ENCODE measurements at places on chromosomes 16 and 17.
A peak's percentile ranks its signal among the peaks of the same experiment; 100 is the strongest.

DNA sequence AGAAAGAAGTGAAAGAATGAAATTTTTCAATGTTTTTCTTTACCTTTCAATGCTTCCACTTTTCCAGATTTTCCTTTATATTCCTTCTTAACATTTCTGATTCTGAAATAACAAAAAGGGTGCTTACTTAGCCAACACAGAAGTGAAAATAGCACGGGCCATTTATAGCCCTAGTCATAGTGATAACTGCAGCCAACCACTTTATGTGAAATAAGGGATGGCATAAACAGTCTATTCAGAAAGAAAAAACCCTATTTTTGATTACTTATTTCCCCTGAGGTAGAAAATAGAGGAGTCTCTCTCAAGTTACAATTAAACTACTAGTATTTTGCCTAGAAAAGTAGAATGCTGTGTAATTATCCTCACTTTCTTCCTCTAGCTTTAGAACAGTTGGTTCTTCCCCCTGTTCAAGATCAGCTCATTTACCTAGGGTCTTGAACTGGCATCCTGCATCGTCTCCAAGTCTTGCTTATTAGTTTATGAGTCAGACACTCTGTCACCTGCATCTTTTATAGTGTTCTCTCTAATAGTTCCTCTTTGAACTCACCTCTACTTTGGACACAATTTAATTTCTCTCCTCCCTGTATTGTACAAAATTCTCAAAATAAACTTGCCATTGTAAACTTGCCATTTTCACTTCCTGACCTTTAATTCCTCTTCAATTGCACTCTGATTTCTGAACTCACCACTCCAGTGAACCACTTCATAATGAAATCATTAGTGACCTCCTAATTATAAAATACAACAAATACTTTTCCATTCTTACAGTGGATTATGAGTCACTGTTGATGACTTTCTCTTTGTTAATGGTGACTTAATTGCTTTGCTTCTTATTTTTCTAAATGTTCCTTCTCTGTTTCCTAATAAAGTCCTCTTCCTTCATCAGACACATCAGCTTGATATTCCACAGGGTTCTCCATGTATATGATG lies 23.6 kb downstream of the ABCA6 start:
- no peak for DNase-seq

- no peak for DNase-seq
Measured at GRCh38 chr16:29318037-29318436, 88.5 kb downstream of the NPIPB11 start.

GRCh38 chr16:11328172-11329070 lies 16.8 kb upstream of the RMI2 start:
- peak; percentile 22 for DNase-seq

DNA sequence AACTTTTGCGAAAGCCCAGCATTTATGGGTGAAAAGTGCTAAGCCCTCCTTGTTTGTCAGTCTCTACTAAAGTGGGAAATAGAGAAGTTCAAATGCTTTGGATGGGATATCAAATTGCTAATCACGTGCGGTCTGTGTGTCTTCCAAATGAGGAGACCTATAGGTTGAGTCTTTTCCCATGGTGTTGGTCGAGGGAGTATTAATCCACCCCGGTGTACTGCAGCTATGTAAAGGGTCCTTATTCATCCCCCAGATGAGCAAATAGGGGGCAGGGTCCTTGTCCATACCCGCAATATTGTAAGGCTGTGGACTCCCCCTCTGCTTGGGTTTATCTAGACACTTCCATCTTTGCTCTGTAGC lies 14.6 kb downstream of the KIAA0513 start:
- peak; percentile 58 for DNase-seq

- no peak for DNase-seq
Measured at GRCh38 chr16:23172994-23173393, 9.6 kb upstream of the SCNN1G start.

DNA sequence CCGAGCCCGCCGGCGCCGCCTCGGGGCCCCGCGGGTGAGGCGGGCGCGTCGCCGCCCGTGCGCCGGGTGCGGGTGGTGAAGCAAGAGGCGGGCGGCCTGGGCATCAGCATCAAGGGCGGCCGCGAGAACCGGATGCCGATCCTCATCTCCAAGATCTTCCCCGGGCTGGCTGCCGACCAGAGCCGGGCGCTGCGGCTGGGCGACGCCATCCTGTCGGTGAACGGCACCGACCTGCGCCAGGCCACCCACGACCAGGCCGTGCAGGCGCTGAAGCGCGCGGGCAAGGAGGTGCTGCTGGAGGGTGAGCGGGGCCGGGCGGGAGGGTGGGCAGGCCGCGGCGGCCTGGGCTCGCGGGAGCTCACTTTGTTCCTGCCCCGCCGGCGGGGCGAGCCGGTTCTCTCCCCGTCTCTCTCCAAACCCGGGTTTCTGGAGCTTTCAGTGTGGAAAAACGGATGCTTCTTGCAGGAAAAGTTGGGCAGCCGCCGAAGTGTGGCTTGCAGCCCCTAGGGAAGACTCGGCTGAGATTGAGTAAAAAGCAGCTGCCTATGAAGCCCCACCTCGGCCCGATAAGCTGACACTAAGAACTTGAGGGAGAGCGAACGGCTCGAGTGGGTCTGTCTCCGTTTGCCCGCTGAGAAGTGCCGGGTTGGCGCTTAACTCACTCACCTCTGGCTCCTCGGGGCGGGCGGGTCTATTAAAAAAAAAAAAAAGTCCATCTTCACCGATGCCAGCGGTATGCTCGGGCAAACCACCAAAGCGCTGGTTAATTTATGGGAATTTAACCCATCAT lies 677 bp downstream of the SNTB2 start:
- DNase-seq, result peak; percentile 44

DNA sequence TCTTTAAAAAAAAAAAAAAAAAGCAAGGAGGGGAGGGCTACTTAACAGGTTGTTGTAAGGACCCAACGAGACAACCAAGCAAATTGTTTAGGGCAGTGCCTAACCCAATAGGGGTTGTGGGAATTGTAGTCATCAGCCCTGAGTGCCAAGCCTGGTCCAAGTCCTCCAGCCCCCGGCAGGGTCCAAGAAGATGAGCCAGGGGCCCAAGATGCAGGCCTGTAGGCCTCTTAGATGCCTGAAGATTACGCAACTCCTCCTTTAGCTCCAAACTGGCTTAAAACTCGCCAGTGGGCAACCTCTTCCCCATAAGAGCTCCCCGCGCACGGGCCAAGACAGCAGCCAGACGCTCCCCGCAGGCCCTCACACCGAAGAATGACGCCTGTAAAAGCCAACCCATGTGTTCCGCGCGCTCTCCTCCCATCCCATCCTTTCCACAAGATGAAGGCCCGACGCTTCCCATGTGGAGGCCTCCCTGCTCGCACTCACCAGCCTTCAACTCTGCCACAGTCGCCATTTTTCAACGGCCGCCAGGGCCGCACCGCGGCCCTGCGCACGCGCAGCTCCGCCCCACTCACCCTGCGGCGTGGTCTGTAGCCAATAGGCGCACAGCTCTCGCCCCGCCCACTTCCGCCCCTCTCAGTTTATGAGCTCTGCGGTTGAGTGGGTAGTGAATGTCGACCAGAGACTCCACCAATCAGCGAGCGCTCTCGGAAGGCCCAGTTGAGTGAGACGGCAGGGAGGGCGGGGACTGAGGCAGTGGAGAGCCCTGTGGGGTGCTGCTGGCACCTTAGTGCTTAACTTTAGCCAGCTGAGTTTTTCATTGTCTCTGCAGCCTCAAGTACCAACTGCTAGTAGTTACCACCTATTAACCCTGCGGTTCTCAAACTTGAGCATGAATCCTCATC lies at the start of gene CEP20:
Gene CEP20 (minus strand): TSS at position 532 of the 905 bp plus-strand sequence. CDS start 18 bp downstream, at position 514.
- peak; percentile 99 for DNase-seq

- DNase-seq, result no peak
Measured at GRCh38 chr17:2591040-2591640, 2.3 kb upstream of the PAFAH1B1 start.

DNA sequence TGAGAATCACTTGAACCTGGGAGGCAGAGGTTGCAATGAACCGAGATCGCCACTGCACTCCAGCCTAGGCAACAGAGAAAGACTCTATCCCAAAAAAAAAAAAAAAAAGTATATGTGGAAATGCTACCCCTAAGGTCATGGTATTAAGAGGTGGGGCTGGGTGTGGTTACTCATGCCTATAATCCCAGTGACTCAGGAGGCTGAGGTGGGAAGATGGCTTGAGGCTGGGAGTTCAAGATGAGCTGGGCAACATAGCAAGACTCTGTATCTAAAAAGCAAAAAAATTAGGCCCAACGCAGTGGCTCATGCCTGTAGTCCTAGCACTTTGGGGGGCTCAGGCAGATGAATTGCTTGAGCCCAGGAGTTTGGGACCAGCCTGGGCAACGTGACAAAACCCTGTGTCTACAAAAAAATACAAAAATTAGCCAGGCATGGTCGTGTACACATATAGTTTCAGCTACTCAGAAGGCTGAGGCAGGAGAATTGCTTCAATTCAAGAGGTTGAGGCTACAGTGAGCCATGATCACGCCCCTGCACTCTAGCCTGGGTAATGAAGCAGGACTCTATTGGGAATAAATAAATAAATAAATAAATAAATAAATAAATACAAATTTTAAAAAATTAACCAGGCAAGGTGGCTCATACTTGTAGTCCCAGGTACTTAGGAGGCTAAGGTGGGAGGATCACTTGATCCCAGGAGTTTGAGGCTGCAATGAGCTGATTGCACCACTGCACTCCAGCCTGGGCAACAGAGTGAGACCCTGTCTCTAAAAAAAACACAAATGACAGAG lies 32.3 kb upstream of the NUFIP2 start:
- no peak for DNase-seq

GRCh38 chr16:51440131-51440889 lies 289.2 kb upstream of the SALL1 start:
- no peak for DNase-seq

DNA sequence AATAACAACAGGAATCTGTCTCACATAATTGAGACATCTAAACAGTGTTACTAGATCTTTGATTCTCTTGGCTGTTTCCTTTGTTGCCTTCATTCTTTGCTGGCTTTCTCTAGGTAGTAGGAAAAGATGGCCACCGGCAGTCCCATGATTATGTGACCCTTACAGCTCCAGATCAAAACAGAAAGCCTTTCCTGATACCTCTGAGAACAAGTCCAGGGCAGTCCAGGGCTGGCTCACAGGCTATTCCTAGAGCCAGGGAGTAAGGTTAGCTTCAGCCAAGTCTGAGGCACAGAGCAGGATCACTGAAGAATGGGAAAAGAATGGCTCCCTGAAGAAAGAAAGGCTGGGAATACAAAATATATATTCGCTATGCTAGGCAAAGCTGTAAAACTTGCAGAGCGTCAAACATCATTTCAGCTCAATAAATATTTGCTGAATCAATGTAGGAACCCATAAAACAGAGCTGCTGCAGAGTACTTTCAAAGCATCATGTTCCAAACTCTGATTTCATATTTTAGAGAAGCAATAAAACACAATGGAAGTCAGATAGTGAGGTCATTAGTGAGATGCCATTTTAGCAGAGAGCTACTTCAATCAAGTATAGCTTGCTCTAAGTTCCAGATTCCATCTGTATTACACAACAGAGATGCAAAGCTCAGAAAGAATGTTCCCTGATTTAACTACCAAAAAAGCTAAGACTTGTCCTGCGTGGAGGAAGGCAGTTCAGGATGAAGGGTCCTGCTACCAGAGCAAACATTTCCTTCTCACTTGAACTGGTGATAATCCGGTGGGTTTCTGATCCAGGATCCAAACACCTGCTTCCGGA lies 23.4 kb downstream of the ADAT1 start:
- no peak for DNase-seq

- no peak for DNase-seq
Measured at GRCh38 chr17:44645341-44645740, 10.9 kb upstream of the MEIOC start.

GRCh38 chr17:40564883-40565768 lies at the start of gene CCR7:
Gene CCR7, minus strand, starts transcription at chr17:40565472. Its CDS starts 63 bp downstream, at chr17:40565409.
- peak; percentile 59 for DNase-seq

- DNase-seq, result peak; percentile 55
Measured at GRCh38 chr17:64128787-64129514, 993 bp downstream of the ERN1 start.

GRCh38 chr16:15834502-15834901 lies 22.3 kb downstream of the MYH11 start:
- no peak for DNase-seq

- no peak for DNase-seq
Measured at GRCh38 chr17:80848449-80849102, 143.1 kb upstream of the CHMP6 start.

DNA sequence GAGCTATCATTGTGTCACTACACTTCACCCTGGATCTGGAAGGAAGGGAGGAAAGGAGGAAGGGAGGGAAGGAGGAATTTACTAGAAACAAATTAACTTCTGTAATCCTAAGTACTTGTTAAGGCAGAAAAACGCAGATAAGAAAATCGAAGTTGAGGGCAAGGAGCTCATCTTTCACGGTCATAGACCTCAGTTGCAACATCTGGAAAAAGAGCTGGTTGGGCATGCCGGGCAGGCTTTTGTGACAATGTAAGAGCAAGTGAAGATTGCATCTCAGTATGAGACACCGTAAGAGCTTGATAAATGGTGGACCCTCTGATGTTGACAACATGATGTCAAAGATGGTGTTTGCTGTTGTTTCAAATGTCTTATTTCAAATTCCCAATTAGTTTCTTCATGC lies 721.5 kb downstream of the MAF start:
- no peak for DNase-seq

- DNase-seq, result no peak
Measured at GRCh38 chr16:27384425-27384824, 17.5 kb upstream of the IL21R start.

GRCh38 chr17:61383689-61384201 lies 15.9 kb upstream of the TBX2 start:
- no peak for DNase-seq

DNA sequence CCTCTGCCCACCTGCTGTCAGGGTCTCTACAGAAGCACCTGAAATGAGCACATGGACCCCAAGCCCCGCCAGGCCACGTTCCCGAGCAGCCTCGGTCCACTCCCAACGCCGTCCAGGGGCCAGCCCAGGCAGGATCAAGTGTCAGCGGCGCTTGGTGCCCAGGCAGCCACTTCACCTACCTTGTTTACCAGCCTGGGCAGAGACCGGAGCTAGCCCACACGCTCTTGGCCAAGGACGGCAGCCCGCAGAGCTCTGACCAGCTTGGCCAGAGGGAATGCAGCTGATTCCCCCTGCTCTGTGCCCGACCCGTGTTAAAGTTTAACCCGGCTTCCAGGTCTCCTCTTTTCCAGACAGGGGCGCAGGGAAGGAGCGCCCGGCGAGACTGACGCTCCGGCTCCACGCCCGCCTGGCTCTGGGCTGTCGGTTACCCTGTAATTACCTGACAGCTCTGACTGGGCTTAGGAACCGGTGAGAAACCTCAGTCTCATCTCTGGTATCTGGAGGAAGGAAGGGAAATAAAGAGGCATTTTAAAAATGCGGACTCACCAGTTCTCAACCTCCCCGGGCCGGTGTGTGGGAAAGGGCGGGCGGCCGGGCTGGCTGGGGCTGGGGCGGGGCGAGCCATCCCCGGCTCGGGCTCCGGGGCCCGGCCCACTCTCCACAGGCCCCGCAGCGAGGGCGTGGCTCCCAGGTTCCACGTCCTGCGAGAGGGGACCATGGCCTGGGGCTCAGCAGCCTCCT lies 4.6 kb downstream of the KIFC3 start:
- DNase-seq, result no peak

- DNase-seq, result no peak
Measured at GRCh38 chr16:75143941-75144340, 4.4 kb upstream of the ZFP1 start.

- no peak for DNase-seq
Measured at GRCh38 chr17:27940503-27941428, 47.6 kb upstream of the LYRM9 start.

- DNase-seq, result peak; percentile 26
Measured at GRCh38 chr16:13811834-13812233, 108.1 kb upstream of the ERCC4 start.
